ENCODE measurements at places on chromosomes 13 and 19.

- no peak for DNase-seq
Observed at GRCh38 chr13:113938246-113938645, 35.6 kb downstream of the C13orf46 start.

DNA sequence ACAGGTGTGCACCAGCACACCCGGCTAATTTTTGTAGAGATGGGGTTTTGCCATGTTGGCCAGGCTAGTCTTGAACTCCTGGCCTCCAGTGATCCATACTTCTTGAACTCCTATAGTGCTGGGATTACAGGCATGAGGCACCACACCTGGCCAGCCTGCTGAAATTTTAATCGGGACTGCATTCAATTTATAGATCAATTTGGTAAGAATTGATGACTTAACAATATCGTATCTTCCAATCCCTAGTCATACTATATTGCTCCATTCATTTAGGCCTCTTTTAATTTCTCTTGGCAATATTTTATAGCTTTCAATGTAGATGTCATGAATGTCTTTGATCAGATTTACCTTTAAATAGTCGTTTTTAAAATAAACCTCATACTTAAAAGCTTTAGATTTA is 5.6 kb upstream of the ZNF45 start:
- no peak for DNase-seq

GRCh38 chr13:110221406-110222117 is 85.4 kb downstream of the COL4A1 start:
- no peak for DNase-seq

DNA sequence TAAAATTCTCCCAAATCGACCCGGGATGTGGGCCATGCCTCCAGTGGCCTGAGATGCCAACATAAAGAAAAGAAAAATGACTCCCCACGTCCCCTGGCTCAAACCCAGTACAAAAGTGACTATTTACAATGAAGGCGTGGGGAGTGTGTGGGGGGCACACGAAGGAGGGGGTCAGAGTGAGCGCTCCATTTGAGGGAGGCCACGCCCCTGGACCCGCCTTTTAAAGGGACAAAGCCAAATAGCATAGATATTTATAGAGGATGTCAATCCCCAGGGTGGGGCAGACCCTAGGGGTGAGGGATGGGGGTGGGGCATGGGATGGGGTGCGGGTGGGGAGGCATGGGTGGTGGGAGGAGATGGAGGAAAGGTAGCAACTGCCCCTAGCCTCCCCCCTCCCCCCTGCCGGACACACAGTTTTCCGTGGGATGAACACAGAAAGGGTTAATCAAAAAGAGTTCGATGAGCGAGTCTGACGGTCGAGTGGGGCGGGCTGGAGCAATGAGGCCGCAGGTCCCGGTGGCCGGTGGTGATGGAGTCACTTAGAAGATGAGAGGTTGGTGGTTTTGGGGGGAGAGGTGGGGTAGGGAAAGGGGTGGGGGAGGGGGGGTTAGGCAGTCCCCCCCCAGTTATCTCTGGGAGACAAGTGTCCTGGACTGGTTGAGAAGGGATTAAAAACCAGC is 20.1 kb upstream of the NANOS2 start:
- DNase-seq, result no peak

- no peak for DNase-seq
Observed at GRCh38 chr13:38173403-38173802, 176.2 kb upstream of the UFM1 start.

- no peak for DNase-seq
Observed at GRCh38 chr13:109971006-109971405, 184.6 kb upstream of the IRS2 start.

DNA sequence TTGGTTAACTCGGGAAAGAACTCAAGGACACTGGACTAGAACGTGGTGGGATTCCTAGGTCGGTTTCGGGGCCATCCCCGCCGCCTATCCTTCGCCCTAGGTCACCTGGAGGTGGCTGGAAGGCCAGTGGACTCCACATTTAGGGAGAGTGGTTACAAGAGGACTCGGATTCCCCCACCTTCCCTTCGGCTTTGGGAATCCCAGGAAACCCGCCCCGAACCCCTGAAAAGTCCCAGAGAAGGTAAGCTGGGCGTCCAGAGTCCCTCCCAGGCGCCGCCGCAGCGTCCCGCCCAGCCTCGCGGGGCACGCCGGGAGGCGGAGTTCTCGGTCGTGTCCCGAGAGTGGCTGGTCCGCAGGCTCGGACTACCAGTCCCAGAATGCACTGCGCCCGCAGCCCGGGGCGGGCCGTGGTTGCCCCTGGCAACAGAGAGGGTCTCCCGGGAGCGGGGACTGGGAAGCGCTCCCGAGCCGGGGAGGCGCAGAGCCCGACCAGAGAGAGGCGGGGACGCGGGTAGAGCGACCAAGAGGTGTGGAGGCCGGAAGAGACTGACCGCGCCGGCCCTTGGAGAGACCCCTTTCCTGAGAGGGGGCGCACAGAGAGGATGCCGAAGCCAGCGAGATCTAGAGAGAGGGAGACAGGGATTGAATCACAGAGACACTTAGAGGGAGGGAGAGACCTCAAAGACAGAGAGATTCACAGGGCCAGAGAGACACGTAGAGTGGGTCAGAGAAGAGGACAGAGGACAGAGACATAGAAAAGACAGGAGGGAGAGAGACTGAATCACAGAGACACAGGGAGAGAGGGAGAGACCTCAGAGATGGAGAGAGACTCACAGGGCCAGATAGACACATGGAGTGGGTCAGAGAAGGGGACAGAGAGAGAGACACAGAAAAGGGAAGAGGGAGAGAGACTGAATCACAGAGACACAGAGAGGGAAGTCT is 2.6 kb upstream of the PRKCG start:
- DNase-seq, result peak; percentile 76

DNA sequence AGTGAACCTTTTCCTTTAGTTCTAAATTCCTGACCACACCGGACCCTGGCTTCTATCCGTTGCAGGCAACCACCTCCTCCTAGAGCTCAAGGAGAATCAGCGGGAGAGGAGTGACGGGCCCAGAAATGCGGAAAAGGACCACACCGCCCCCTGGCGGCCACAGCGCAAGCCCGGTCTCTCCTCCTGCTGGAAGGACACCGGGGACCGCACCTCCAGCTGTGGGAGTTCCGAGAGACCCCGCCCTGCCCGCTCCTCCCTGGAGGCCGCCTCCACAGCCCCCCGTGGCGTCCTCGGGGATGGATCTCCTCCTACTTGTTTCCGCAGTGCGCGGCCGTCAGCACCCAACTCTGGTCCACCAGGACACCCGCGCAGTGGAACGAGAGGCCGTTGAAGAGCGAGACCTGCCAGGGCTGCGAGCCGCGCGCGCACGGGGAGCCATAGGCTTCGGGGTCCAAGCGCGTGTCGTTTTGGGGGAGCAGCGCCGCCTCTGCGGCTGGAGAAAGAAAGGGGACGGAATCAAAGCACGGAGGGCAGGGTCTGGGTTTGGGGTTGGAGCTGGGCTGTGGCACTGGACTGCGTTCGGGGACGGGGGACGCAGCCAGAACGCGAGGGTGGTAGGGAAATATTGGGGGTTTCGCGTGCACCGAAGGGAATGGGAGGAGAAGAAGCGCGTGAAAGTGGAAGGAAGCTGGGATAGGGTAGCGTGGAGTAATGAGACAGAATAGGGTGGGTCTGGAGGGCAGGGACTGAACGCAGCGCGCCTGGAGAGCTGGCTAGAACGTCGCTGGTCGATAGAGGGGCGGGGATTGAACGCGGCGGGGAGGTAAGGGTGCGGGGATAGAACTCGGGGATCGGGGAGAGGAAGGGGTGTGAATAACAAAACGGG is 2.5 kb downstream of the KLK10 start:
- DNase-seq, result peak; percentile 69

- no peak for DNase-seq
Observed at GRCh38 chr13:68667863-68668262, 1437.7 kb upstream of the PCDH9 start.

- no peak for DNase-seq
Observed at GRCh38 chr13:47990920-47991466, 10.1 kb downstream of the SUCLA2 start.
